Fibroblast of upper back skin (primary cell): ENCODE measurements at places on chromosomes 2 and 18.
A peak's percentile ranks its signal among the peaks of the same experiment; 100 is the strongest.

DNA sequence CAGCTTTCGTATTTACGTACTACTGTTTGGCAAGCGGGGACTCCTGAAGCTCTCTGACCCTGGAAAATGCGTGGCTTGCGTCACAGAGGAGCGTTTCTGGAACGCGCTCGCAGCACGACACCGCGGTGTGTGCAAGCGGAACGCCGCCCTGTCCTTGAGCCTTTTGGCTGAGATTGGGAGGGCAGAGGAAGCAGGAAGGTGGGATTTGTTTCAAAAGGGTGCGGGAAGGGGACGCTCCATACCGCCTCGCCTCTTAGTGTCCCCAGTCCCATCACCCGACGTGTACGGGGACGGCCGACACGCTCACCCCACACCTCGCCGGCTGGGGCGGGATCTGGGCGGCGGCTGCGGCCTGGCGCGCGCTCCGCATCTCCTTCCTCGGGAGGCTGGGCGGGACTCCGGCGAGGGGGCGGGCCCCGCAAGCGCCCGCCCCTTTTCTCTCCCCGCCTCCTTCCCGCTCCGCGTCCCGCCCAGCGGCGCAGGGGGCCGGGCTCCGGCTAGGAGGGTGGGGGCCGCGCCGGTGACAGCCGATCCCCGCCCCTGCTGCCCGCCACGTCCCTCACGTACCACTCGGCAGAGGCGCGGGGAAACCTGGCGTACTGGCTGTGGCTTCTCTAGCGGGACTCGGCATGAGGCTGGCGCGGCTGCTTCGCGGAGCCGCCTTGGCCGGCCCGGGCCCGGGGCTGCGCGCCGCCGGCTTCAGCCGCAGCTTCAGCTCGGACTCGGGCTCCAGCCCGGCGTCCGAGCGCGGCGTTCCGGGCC is at the start of gene PDK1:
Gene PDK1 (plus strand): TSS at position 569 of the 762 bp plus-strand sequence. CDS start 61 bp downstream, at position 630.
- DNase-seq, result peak; percentile 92

- DNase-seq, result peak; percentile 83
Observed at GRCh38 chr2:9145109-9145751, 61.4 kb upstream of the ASAP2 start.

GRCh38 chr2:104836265-104836664 is 17.6 kb upstream of the POU3F3 start:
- no peak for DNase-seq

DNA sequence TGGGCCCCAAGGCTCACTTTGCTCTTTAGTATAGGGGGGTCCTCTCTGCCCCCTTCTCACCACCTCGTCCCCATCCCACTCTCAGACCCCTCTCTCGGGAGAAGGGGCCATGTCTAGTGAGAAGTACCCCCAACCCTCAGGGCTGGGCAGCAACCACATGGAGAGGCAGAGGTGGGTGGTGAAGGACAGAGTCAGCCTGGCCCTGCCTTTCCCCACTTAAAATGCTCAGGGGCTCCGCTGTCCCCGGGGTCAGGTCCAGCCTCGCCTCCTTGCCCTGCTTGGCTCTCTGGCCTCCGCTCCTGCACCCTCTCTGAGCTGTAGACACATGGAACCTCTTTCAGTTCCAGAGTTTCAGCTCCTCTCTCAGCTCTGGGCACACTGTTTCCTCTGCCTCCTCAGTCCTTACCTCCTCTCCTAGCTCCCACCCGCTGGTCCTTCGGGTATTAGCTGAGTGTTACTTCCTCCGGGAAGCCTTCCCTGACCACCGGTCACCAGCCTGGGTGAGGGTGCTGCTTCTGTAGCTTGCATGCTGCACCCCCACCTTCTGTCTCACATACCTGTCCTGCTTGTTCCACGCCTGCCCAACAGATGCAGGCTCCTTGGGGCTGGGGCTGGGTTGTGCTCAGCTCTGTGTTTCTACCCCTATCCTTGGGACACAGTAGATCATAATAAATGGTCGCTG is 79.5 kb upstream of the OTOF start:
- no peak for DNase-seq

- DNase-seq, result peak; percentile 13
Observed at GRCh38 chr2:24559473-24560113, 68.5 kb downstream of the NCOA1 start.

- DNase-seq, result peak; percentile 78
Observed at GRCh38 chr2:37630301-37630700, 41.1 kb downstream of the CDC42EP3 start.

DNA sequence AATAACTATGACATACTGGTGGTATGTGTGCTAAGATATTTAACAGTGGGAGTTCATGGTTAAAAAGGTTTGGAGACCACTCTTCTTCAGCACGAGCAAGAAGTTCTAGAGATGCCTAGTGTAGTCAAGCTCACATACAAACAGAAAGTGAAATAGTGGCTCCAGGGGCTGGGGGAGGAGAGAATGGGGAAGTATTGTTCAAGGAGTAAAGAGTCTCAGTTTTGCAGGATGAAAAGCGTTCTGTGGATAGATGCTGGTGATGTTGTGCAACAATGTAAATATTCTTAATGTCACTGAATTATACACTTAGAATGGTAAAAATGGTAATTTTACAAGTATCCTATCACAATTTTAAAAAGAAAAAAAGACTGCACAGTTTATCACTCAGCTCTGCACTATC is 29.0 kb upstream of the EPAS1 start:
- no peak for DNase-seq

- peak; percentile 1 for DNase-seq
Observed at GRCh38 chr2:46471-47345, at the start of gene FAM110C. Gene FAM110C, minus strand, starts transcription at chr2:46505. Its CDS starts 120 bp downstream, at chr2:46385.

DNA sequence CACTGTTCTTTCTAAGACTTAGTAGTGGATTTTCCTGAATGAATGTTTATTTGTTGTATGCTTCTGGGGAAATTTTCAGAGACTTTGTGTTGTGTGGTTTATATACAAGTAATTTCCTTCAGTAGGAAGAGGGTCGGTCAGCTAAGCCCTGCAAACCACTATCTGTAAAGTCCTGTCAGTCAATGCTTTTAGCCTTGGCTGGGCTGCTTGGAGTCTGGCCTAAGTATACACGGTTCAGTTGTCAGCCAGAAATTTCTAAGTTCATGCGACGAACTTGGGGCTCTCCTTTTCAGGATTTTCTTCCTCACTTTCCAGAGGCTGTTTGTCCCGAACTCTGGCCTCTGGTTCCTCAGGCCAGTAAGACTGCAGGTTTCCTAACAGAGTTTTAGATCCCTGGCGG is 21.3 kb downstream of the C2orf49 start:
- DNase-seq, result no peak

DNA sequence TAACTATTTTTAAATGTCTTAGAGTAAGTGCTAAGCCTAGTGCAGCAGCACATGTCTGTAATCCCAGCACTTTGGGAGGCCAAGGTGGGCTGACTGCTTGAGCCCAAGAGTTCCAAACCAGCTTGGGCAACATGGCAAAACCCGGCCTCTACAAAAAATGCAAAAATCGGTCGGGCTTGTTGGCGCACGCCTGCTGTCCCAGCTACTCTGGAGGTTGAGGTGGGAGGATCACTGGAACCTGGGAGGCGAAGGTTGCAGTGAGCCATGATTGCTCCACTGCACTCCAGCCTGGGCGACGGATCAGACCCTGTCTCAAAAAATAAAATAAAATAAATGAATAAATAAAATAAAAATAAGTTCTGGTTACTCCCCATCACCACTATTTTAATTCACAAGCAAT is 783.4 kb downstream of the ERBB4 start:
- DNase-seq, result no peak
